ENCODE measurements at places on chromosomes 3 and 15.

DNA sequence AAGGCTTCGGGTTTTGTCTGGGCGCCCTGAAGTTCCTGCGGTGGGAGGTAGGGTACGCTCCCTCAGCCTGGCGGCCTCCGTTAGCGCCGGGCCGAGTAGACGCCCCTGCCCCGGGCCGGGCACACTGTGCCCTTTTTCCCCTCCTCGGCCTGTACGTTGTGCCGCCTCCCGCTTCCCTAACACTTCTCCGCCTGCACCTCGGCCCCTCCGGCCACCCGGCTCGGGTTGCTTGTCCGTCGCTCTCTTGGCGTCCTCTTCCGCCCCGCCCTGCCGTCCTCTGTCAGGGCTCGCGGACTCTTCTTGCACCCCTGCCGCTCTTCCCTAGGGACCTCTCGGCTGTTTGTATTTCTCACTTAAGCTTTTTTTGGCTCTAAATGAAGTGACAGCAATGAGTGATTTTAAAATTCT lies 384 bp downstream of the KNL1 start:
- peak; percentile 50 for DNase-seq

DNA sequence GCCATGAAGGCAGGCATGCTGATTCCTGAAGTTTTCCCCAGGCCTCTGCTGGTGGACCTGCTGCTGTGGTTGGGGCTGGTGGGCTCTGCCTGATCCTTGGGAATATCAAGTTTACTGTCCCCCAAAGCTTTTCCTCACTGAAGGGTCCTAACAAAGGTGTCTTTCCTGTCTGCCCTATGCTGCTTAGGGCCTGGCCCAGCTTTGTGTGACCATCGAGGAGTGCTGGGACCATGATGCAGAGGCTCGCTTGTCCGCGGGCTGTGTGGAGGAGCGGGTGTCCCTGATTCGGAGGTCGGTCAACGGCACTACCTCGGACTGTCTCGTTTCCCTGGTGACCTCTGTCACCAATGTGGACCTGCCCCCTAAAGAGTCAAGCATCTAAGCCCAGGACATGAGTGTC lies 13.2 kb upstream of the EXOG start:
- DNase-seq = no peak

GRCh38 chr15:40511472-40512133 lies 40.8 kb downstream of the CHST14 start:
- DNase-seq = no peak

DNA sequence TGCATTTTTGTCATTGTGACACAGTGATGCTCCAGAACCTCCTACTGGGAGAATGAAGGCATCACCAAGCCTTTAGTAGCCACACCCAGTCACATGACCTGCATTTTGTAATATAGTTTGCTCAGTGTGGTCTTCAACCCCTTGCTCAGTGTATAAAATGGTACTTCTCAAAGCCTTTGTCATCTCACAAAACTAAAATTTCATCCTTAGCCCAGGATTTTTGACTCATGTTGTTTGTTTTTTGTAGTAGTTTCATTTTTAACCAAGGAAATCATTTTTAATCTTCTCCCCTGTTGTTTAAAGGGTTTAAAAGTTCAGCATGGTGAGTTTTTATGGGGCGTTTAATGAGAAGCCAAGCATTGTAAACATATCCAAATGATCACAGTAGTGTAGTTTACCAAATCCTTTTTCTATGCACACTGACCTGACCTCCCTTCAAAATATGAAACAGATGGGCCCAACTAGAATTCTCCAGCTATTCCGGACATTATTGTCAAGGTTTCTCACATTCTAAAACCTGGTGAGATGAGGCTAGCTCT lies 123.5 kb upstream of the IL12A start:
- no peak for DNase-seq

GRCh38 chr3:129068291-129068886 lies 7.8 kb downstream of the GP9 start:
- no peak for DNase-seq

GRCh38 chr3:143532091-143532490 lies 316.2 kb downstream of the SLC9A9 start:
- DNase-seq = no peak

GRCh38 chr3:79396595-79396994 lies 371.2 kb downstream of the ROBO1 start:
- DNase-seq = no peak

DNA sequence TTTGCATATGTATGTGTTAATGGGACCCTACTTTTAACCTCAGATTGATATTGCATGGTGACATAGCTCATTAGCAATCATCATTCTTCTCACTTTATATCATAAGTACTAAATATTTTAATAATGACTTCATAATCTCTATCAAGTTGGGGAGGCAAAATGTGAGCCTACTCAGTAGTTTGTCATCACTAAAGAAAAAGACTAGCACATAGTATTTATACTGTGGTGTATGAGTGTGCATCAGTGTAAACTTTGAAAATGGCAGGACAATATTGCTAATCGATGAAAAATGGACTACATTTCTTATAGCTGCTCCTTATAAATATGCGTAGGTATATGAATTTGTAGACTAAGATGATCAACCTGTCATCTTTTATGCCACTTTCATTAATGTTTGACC lies 624.5 kb upstream of the ROBO2 start:
- no peak for DNase-seq

DNA sequence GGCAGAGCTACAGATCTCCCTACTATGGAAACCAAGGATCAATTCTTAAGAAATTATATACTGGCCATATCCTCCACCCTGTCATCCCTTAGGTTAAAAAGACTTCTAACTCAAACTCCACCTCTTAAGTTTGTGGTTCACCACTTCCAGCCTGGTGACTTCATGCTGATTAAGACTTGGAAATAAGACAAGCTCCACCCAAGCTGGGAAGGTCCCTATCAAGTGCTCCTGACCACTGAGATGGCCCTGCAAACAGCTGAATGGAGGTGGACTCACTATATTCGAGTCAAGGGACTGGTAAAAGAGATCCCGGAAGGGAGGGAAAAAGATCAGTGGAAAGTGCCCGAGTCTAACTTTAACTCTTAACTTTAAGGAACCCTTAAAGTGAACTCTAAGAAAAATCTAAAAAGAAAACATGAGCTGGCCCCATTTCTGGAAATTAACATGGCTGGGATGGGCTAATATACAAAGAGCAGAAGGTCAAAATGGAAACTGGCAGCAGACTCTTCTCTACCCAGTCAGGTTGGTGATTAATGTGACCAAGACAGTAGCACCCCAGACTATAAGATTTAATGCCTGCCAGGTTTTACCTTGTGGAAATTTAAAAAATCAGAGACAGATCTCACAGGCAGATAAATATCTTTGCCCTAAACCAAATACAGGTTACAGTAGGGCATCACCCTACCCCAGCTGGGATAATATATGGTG lies 43.9 kb downstream of the PPCDC start:
- peak; percentile 69 for DNase-seq

GRCh38 chr3:189457201-189457607 lies 174.0 kb upstream of the TP63 start:
- DNase-seq = peak; percentile 93

DNA sequence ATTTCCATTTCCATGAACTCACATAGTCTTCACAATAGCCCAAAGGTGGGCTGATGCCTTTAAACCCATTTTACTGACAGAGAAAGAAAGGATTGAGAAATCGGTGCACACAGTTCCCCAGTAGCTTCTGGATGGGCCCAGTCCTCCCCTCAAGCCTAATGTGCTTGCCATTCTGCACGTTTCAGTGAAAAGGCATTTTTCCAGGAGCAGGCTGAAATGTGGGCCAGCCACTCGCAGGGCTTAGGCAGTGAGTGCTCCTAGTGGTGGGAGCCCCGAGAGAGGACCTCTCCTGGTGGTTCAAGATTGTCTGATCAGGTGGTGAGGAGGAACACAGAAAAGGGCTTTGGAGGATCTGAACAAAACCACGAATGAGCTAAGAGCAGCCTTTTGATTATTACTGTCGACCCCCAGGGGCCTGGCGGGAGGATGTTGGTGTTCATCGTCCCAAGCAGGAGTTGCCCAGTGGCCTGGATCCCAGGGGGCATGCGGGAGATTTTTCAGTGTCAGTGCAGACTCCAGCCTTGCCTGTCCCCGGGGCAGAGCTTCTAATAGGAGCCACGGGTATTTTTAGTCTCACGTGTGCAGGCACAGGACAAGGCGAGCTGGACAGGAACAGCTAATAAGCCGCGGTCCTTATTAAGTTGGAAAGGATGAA lies 8.7 kb upstream of the KY start:
- DNase-seq = no peak

GRCh38 chr15:29299331-29299730 lies 29.7 kb upstream of the NSMCE3 start:
- DNase-seq = no peak

GRCh38 chr15:52735231-52736089 lies 54.7 kb downstream of the ONECUT1 start:
- DNase-seq = peak; percentile 65

DNA sequence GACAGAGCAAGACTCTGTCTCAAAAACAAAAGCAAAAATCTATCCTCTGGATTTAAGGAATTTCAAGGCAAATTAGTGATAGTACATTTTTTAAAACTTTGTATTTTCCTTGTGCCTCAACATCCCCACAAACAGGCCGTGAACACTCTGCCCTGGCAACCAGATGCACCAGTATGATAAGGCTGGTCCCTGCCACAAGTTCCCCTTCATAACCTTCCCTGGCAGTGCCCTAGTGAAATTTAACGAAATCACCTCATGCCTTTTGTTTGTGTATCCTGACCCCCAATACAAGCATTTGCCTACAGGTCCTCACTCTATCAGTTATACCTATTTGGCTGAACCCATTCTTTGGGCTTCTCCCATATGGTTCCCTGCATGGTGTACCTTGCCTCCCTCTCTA lies 107.4 kb upstream of the FLNB start:
- no peak for DNase-seq

DNA sequence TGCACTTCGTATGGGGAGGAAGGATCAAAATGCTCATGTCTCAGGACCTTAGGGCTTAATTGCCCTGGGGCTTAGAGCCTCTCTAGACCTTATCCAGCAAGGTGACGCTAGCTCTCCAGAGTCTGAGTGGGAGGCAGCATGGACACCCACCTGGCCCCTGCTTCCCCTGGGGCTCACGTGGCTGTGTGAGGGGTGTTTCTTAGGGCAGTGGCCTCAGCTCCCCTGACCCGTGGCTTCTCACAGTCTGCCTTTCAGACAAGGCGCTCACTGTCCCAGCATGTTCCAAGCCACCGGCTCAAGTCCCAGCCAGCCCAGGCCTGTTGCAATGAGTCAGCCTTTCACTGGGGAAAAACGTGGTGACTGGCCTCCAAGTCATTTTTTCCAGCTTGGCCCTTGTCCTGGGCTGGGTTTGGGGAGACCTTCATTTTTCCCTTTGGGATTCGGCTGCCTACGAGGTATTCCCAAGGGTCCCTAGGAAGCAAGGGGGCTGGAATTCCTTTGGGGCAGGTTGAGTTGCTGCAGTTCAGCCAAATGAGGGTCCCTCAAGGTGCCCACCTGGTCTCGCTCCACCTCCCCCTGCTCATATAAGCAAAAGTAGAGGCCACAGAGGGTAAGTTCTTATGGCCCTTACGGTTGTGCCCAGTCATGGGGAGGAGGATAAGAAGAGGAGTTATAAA lies 15.7 kb downstream of the BHLHE40 start:
- peak; percentile 98 for DNase-seq

DNA sequence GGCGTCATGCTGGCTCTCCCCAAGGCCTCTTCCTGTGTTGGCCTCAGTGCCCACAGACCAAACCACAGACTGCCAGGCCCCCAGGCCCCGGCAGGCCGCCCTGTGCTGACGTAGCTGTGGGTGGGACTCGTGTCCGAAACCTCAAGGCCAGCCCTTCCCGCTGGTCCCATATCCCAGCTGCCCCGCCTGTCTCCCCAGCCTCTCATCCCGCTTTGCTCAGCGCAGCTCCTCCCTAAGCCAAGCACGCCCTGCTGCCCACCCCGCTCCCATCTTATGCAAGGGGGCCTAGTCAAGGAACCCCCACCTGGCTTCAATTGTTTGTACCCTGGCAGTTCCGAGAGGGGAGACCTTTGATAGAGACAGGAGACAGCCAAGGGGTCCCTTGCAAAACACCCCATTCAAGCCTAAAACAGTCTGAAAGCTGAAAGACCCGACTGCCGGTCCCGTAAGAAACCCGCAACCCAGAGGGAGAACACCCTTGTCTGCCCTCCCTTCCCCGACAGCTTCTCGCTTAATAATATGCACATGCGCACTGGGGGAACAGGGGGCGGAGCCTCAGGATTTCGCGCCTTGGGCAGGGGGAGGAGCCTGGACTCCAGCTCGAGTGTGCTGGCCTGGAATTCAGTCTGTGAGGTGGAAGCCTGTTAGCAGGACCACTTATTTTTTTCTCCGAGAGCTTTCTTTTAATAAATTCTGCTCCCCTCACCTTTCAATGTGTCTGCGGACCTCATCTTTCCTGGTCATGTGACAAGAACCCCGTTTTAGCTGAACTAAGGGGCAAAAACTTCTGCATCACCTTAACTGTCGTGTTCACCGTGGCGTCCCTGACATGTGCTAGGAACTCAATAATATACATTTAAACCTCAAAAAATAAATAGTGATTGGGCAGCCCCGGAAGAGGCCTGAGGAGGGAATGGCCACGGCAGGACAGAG lies 17.2 kb downstream of the TNFAIP8L3 start:
- DNase-seq = peak; percentile 16

GRCh38 chr3:180611006-180611405 lies 9.0 kb downstream of the TTC14 start:
- DNase-seq = no peak

GRCh38 chr3:17166369-17166768 lies 281.6 kb downstream of the PLCL2 start:
- no peak for DNase-seq

DNA sequence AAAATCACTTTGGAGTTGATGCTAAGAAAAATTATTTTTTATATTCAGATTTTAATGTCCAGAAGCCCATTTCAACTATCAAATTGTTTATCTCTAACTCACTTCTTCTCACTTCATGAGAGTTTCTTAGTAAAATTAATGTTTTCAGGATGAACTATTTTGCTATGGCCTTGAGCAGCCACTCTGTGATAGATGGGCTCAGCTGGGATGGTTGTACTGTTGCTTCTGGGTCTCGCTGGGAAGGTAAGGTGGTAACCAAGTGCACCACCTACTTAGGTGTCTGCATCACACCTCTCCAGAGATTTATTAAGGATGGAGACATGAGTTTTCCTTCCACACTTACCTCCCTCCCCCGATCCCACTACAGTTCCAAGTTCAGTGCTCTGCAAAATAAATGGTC lies 110.3 kb upstream of the ATP2B2 start:
- DNase-seq = no peak

DNA sequence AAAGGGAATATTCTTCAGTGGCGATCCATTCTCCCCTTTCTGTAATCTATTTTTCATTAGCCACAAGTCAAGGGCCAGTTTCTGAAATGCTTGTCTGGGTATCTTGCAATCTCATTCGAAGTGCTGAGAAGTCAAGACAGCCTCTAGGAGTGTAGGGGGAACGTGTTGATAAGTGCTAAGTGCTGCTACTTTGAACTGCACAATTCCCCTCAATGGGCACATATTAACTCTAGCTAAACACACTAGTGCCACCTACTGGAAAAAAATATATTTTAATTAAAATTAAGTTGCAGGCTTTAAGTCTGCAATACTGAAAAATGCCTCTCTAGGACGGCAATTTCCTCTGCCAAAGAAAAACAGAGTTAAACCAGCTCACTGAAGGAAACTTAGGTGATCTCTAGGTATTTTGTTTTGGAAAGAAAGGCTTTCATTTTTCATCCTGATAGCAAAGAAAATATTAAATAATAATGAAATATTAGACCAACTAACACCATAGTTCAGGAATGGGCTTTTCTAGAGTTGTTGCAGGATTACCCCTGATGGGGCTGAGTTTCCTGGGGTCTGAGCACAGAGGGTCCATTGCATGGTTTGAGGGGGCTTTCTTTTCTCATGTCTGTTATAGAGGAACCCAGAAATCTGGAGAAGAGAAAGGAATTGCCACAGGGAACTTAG lies 181.9 kb upstream of the KBTBD8 start:
- peak; percentile 36 for DNase-seq
